Hippocampal formation (tissue), 2 donors: ENCODE measurements at places on chromosomes 4 and X.

GRCh38 chr4:8756816-8757215 lies 114.8 kb downstream of the HMX1 start:
- DNase-seq = no peak

- no peak for DNase-seq
Observed at GRCh38 chr4:69497076-69497475, 1.4 kb upstream of the UGT2B4 start.

DNA sequence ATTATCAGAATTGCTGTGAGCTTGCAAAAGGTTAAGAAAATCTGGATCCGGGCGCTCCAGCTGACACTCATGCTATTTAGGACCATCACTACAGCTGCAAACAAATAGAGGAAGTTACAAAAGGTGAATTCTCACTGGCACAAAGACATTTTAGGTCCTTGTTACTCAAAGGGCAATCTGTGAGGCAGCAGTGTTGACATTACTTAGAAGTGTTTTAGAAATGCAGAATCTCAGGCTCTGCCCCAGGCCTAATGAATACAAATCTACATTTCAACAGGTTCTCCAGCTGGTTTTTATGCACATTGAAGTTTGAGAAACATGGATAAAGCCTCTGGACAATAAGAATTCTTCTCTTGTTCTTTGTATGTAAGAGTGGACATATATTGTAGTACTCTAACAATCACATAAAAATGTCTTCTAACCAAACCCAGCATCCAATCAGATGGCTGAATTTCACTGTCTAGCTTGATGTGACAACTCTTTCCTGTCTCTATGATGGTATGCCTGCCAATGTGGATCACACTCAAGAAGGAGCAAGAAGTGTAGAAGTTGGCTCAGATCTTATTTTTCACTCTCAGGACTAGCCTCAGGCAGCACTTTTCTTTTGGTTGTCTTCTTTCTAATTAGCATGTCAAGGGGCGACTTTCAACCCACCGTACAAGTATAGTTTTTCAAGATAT lies 18.8 kb downstream of the SLC7A11 start:
- DNase-seq = no peak

- no peak for DNase-seq
Observed at GRCh38 chrX:113594123-113594841, 753.7 kb upstream of the AMOT start.

- no peak for DNase-seq
Observed at GRCh38 chr4:24000470-24000831, 110.6 kb upstream of the PPARGC1A start.

- DNase-seq = no peak
Observed at GRCh38 chr4:76809594-76810305, 88.2 kb downstream of the SOWAHB start.
